ENCODE measurements at places on chromosomes 4 and X.

GRCh38 chr4:120218981-120219380 is 152.3 kb upstream of the MAD2L1 start:
- DNase-seq, result no peak

GRCh38 chr4:39587881-39588280 is 50.8 kb downstream of the SMIM14 start:
- DNase-seq, result no peak

GRCh38 chr4:78945651-78946179 is 6.5 kb upstream of the PAQR3 start:
- no peak for DNase-seq

DNA sequence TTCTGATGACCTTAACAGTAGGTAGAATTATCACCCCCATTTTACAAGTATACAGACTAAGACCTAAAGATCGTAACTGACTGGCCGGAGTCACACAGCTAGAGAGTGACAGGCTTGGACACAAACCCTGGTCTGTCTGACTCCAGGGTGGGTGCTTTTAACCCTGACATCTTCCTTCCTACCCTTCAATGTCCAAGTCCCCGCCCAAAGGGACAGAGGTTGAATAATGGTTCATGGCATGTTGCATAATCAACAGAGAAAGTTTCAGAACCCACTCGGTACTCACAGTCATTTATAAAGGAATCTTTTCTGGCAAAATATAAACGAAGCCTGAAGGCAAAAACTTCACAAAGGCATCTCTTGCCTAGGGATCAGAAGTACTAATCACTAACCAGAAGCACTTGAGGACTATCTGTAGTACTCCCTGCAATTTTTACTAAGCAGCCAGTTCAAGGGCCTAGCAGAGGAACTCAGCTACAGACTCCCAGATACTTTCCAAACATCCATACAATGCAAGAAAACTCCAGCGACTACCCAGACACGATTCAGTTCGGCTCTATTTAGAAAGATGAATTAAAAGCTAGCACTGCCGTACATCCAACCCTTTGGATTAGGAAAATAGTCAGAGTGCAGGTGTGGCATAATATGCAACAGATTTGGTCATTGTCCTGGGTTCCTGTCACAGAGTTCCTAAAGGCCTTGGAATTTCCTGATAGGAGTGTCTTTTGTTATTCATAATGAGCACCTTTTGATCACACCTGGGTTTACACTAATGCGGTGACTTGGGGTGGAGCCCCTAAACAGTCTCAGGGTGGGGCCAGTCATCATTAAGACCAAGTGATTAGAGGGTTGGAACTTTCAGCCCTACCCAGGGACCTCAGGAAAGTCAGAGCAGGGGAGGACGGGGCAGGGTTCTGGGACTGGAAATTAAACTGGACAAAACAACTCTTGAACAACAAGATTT is 44.0 kb downstream of the RELL1 start:
- DNase-seq, result no peak

- no peak for DNase-seq
These were observed 51.7 kb downstream of the ATP11C start for GRCh38 chrX:139881130-139881529.

- DNase-seq, result no peak
These were observed 287.0 kb upstream of the RASGEF1B start for GRCh38 chr4:81758574-81759264.

- DNase-seq, result no peak
These were observed 1.7 kb upstream of the SLC2A9 start for GRCh38 chr4:10023050-10023419.

DNA sequence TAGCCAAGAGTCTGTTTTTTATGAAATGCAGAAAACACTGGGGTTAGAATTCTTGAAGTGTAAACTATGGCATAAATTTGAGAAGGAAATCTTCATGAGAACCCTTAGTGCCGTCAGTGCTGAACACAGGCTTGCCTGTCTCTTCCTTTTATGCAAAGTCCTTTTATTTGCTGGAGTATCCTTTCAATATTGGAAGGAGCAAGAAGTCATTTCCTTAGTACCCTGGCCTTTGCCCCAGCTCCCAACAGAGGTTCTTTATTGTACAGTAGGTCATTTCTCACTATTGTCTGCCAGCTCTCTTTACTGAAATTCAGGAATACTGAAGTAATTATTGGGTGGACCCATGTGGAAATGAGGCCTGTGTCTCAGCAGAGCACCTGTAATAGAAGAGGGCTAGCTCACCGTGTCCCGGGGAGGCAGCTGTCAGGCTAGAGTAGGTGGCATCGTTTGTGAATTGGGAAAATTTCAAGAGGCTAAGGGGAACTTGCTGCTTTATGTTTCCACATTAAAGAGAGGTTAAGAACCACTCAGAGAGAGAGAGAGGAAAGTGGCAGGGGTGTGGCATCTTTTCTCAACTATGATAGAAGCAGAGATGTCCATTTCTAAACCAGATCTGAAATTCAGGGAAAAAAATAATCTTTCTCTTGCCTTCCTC is 8.7 kb downstream of the FHDC1 start:
- DNase-seq, result no peak

DNA sequence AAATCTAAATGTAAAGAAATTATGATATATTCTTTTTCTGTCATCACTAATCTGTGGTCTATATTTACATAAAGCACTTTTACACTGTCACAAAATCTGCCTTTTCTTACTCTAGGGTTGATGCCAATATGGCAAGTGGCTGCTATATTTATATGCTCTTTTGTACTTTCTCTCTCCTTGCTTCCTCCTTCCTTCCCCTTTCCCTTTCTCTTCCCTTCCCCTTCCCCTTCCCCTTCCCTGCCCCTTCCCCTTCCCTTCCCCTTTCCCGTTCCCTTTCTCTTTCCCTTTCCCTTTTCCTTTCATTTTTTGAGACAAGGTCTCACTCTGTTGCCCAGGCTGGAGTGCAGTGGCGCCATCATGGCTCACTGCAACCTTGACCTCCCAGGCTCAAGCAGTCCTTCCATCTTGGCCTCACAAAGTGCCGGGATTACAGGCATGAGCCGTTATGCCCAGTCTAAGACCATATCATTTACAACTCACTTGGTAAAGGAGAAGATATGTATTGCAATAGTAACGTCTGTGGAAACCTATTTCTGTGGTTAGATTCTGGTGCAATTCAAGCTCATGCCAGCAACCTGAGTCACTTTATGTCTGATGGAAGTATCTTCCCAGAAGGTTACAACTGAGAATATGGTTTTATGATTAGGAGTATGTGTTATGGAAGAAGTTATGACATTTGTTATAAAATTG is 13.9 kb upstream of the PLAC8 start:
- DNase-seq, result no peak

DNA sequence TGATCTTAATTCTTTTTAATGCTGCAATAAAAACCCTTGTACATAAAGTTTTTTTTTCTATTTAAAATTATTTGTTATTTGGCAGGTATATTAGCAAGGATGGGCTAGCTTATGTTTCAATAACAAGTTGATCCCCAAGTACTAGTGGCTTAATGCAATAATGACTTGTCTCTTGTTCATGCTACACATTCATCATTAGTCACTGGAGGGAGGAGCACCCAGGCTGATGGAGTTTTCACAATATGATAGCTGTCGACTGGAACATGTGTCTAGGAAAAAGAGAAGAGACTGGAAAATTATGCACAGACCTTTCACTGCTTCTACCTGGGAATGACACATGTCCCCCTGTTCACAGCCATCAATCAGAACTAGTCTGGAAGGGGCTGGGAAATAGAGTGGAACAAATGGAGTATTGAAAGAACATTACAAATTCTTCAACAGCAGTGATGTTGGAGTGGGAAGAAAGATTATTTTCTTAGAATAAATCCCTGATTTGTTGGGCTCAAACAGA is 387.9 kb upstream of the RPS6KA3 start:
- DNase-seq, result no peak

GRCh38 chrX:134604701-134605311 is 53.5 kb downstream of the PLAC1 start:
- DNase-seq, result no peak

DNA sequence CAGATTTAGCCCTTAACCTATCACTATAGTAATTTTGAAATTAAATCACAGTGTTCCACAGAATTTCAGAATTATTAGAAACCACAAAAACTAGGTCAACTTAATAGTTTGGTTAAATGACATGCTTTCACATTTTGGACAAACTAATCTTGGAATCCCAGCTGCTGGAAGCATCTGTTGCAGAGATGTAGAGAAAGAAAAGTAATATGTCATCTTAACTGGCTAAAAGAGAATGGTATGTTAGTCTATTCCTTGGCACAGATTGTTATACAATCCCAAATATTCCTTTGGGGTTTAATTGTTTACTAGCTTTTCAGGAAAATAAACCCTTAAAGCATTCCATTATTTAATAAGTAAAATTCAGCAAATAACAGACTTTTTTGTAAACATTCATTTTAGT is 519.9 kb downstream of the IL15 start:
- no peak for DNase-seq

GRCh38 chrX:129525896-129526295 is 2.6 kb upstream of the SMARCA1 start:
- DNase-seq, result no peak

DNA sequence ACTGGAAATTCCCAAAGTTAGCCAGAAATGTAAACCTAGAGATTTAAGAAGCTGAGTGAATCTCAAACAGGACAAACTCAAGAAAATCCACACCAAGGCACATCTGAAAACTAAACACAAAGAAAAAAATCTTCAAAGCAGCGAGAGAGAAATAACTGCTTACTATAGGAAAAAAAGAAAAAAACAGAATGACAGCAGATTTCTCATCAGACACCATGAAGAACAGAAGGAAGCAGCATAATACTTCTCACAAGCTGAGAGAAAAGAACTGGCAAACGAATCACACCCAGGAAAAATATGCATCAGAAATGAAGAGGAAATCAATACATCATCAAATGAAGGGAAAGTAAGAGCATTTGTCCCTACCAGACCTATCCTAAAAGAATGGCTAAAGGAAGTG is 236.3 kb upstream of the ADAMTS3 start:
- no peak for DNase-seq

- no peak for DNase-seq
These were observed 27.1 kb downstream of the RAPGEF2 start for GRCh38 chr4:159129814-159130550.

DNA sequence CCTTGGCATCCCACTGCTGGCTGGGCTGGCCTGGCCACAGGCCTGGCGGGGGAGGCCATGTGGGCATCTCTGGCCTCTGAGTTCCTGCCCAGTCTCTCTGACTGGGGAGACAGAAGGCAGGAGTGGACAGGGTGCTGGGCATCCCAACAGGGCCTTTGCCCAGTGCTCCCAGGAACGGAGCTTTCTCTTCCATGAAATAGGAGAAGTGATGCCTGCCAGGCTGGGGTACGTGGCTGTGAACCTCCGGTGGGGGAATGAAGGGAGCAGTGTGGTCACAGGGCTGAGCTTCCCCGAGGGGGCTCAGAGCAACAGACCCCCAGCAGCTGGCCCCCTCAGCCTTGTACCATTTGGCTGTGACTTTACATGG is 40.4 kb upstream of the HMX1 start:
- no peak for DNase-seq

DNA sequence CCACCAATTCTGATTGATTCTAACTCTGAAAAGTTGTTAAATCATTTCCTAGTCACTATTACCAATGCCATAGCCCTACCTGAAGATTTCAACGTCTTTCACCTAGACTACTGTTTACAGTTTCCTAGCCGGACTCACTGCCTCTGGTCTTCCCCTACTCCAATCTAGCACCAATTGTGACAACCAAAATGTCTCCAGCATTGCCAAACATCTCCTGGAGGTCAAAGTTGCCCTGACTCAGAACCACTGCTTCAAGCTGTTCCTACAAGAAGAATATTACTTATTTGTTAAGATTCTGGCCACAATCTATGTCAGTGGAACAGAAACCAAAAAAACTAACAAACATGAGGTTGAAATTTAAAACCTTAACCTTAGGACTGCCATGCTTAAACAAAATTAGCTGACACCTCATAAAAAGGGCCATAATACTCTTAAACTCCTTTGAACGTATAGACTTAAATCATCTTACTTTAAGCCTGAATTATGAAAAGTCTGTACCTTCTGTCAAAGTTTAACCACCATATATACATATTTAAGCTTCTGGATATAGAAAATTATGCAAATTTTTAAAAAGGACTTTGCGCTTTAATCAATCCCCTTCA is 2.1 kb downstream of the PDS5A start:
- DNase-seq, result no peak

DNA sequence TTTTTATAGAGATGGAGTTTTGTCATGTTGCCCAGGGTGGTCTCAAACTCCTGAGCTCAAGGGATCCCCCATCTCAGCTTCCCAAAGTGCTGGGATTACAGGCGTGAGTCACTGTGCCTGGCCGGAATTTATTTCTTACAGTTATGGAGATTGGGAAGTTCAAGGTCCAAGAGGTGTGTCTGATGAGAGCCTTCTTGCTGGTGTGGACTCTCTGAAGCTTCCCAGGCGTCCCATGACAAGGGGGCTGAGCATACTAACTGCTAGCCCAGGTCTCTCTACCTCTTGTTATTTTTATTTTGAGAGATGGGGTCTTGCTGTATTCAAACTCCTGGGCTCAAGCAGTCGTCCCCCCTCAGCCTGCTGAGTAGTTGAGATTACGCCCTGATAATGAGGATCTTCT is 2.9 kb upstream of the NSD2 start:
- DNase-seq, result no peak

GRCh38 chr4:170805352-170805751 is 715.6 kb upstream of the AADAT start:
- DNase-seq, result no peak

- DNase-seq, result no peak
These were observed 454.2 kb downstream of the GRIA2 start for GRCh38 chr4:157674699-157675098.

GRCh38 chr4:1170976-1171310 is 1.4 kb downstream of the SPON2 start:
- DNase-seq, result no peak

- DNase-seq, result no peak
These were observed 17.8 kb downstream of the MFAP3L start for GRCh38 chr4:170008371-170008770.

- DNase-seq, result no peak
These were observed 50.7 kb downstream of the ANTXR2 start for GRCh38 chr4:80022282-80022681.

DNA sequence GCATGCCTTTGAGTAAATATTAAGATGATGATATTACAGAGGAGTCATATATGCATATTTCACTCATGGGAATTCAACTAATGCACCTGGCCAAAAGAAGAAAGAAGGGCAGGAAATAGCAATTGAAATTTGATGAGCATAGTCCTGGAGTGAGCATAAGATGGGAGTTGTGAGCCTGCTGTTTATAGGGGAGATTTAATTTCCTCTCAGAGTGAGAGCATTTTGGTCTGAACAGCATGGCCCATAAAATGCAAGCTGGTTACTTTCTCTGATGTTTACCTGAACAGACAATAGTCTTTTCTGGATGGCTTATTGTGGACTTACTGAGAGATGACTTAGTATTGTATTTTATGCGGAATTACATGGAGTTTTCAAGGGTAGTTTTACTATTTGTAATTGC is 53.6 kb downstream of the FHIP1A start:
- DNase-seq, result no peak

DNA sequence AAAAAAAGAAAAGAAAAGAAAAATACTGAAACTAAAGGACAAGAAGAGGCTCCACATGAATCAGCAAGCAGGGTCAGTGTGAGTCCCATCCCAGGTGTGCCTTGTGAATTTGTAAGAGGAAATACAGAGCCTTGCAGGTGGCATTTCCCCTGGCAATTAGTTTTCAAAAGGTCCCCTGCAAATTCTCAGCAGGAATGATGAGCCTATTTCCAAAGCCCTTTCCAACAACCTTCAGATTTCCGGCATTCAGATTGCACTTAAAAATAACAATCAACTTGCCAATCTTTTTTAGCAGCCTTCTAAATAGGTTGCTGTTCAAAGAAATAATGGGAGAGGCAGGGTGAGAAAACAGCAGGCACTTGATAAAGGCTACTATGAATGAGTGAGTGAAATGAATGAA is 66.4 kb upstream of the OR13H1 start:
- no peak for DNase-seq

All from stimulated activated CD8-positive, alpha-beta memory T cell treated with anti-CD3 and anti-CD28 coated beads, Interleukin-4, amount 100 ng/mL, for 1 hour (primary cell).